ENCODE measurements at places on chromosomes 1 and 21.

DNA sequence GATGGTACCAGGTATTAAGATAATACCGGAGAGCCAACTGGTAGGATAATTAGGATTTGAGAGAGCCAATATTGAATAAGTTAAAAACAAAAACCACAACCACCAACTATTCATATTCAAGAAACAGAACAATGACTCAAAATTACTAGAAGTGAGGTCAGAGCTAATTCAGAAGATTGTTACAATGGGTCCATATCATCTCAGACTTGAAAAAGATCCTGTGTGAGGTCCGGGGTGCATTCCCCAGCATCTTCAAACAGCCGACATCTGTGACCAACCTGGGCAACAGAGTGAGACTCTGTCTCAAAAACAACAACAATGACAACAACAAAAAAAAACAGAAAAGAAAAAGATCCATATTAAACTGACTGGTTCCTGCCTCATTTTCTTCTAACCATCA is 18.6 kb downstream of the AK2 start:
- no peak for DNase-seq

GRCh38 chr1:59638231-59638711 is 176.5 kb upstream of the HOOK1 start:
- DNase-seq, result peak; percentile 85

GRCh38 chr1:220892997-220893700 is 13.9 kb downstream of the HLX start:
- peak; percentile 47 for DNase-seq

- DNase-seq, result no peak
These were observed 1.4 kb upstream of the USP1 start for GRCh38 chr1:62435231-62436038.

DNA sequence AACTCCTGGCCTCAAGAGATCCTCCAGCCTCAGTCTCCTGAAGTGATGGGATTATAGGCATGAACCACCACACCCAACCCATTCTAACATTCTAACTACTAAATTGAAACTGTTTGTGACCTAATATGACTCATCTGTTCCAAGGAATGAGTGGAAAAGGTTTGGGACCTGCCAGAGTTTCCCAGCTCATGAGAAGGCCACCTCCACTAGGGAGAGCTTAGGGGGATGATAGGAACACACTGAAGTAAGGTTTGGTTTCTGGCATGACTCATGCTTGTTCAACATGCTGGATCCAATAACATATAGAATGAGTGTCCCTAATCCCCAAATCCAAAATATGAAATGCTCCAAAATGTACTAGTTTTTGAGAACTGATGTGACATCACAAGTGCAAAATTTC is 18.9 kb upstream of the SCAF4 start:
- DNase-seq, result no peak

DNA sequence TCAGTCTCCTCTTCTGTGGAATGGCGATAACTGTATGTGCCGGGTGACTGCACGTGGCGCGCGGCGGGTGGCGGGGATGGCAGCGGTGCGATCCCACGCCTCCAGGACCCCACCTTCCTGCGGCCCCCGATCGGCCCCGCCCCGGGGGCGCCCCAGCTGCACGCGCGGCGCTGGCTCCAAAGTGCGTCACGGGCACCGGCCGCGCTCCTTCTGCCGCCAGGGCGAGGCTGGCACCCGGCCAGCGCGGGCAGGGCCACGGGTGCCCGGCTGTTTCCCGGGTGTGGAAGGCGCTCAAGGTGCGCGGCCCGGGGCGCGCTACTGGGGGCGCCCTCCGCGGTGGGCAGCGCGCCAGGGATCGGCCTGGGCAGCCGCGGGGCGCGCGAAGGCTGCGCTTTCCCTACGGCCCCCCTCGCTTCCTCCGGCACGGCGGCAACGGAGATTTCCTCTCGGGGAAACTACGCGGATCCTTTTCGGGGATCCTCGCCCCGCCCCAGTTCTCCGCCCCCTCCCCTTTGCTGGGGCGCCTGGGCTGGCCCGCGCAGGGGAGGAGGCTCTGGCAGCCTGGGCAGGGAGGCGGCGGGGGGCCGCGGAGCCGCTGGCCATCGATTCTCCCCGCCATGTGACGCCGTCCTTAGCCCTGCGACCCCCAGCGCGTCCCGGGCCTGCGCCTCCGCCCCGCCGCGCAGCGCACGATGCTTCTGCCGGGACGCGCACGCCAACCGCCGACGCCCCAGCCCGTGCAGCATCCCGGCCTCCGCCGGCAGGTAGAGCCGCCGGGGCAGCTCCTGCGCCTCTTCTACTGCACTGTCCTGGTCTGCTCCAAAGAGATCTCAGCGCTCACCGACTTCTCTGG is at the start of gene EVA1C:
EVA1C (plus strand) TSS at position 545 of the 853 bp plus-strand sequence; CDS start at position 693, 148 bp downstream.
- DNase-seq, result no peak

- no peak for DNase-seq
These were observed 2019.8 kb downstream of the NCAM2 start for GRCh38 chr21:23017989-23018388.

GRCh38 chr21:45590726-45591618 is 48.7 kb upstream of the SLC19A1 start:
- DNase-seq, result no peak

DNA sequence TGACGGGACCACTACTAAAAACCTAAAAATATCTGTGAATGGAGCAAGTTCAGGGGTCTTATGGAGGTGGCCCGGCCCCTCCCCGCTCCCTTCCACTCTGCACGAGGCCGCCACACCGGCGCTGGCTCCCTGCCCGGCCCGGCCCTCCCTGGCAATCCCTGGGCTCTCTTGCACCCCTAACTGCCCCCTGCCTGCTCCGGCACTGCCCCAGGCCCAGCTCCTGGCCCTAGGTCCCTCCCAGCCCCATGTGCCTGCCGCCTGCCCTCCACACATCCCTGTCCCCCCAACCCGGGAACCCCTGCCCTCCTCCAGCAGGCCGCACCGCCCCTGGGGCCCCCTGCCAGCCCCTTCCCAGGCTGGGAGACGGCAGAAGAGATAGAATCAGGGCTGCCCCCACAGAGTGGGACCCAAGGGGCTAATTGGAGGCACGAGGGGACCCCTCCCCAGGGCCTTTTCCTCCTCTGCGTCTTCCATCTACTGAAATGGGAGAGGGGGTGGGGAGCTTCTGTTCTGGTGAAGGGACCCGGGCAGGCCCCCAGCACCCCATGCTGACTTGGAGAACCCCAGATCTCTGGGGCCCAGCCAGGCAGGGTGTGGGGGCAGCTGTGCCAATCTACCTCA is 9.3 kb upstream of the CTRC start:
- DNase-seq, result no peak

DNA sequence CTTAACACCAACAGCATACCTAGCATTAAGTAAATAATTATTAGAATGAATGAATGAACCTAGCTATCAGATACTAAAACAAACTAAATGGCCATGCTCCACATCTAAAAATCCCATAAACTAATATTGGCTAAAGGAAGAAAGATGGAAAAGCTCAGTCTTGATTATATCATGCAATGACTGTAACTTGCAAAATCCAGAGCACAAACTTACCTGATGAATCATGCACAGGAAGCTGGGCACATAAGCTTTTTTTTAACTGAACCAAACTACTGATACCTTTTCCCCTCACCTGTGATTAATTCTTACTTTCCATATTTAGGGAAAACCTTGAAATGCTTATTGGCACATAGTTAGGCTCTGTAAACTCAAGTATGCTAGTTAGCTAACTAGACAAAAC is 70.2 kb downstream of the KIF14 start:
- no peak for DNase-seq

DNA sequence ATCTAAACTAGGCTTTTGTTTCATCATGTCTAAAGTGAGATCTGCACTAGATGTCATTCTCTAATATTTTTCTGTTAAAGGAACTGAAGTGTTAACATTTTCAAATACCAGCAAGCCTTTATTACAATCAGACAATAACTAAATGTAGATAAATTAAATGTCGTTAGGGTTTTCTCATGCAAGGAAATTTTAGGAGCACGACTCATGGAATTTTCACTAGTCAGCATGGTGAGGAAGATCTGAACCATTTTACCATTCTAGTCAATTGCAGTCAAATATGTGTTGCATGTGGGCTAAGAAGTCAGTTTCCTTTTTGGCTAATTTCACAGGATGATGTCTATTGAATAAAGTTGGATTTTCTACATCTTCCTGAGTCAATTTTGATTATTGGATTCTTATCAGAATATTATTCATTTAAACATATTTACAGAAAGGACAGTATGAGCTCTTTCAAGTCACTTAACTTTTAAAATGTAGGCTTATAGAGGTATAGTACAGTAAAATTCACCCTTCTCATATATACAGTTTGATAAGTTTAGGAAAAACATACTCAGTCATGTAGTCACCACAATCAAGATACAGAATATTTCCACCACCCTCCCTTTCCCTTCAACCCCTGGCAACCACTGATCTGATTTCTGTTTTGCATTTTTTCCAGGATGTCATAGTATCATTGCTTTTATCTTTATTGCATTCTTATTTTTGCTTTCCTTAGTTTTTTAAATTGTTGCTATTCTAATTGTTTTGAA is 9.2 kb downstream of the GCSAML start:
- DNase-seq, result no peak

DNA sequence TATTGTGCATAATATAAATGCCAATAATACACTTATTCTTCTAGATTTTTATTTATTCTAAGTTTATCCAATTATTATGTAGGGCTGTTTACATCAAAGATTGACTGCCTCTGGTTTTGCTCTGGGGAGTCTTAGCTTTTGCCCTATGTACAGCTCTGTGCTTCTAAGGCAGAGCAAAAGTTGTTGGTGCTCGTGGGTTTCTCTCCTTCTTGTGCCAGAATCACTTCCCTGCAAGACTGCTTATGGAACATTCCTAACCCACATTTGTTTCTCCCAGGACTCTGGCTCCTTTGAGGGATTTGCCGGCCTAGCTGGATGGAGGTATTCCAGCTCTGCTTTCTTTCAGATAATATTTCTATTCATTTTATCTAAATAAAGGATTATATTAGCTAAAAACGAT is 849.1 kb downstream of the USP25 start:
- DNase-seq, result peak; percentile 47

- DNase-seq, result no peak
These were observed 8.3 kb upstream of the SLC2A1 start for GRCh38 chr1:42966688-42967612.

DNA sequence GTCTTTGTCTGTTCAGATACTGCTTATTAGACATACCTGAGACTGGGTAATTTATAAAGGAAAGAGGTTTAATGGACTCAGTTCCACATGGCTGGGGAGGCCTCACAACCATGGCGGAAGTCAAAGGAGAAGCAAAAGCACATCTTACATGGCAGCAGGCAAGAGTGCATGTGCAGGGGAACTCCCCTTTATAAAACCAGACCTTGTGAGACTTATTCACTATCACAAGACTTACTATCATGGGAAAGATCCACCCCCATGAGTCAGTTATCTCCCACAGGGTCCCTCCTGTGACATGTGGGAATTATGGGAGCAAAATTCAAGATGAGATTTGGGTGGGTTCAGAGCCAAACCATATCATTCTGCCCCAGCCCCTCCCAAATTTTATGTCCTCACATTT is 7.1 kb upstream of the PSMA5 start:
- no peak for DNase-seq

DNA sequence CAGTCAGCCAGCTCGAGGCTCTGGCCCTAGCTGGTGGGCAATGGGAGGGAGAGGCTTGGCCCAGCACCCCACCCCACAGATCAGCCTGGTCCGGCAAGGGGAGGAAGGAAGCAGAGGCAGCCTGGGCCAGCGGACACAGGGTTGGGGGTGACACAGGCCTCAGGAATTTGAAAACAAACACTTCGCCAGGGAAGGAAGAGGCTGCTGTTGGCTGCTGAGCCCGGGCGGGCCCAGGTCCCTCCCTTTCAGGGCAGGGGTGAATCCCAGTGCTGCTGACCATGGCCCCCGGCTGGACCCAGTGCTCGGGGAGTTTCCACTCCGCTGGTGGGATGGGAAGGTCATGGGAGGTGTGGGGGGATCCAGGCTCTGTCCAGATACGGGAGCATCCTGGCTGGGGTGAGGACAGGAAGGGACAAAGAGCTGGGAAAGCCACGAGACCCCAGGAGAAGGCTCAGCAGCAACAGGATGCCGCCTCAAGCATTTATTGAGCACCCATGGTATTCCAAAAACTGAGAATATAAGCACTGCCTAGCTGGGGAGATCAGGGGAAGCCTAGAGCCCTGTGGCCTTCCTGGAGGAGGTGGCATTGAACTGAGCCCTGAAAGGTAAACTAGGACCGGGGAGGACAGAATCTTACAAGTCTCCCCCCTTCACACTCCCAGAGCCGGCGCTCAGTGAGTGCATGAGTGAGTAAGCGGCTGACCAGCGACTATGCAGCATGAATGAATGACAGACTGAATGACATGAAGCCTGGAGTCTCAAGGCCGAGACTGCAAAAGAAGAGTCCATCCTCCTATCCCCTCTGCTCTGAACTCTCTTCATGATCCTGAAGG is 26.2 kb upstream of the EPHA2 start:
- DNase-seq, result peak; percentile 85

DNA sequence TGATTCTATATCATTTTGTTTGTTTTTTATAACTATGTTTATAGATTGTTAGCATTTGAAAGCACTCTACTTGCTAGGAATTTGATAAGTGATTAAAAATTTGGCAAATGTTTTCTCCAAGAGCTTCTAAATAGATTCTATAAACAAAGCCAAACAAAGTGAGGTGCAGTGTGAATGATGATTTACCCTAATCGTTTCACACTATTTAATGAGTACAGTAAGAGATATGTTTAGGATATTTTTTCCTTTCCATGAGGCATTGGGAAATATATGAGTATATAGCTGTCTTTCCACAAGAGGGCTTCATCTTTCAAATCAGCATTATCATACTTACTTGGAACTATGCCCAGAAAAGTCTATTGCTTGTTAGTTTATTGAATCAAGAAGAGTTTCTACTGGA is 277.0 kb upstream of the BRINP3 start:
- DNase-seq, result peak; percentile 43

DNA sequence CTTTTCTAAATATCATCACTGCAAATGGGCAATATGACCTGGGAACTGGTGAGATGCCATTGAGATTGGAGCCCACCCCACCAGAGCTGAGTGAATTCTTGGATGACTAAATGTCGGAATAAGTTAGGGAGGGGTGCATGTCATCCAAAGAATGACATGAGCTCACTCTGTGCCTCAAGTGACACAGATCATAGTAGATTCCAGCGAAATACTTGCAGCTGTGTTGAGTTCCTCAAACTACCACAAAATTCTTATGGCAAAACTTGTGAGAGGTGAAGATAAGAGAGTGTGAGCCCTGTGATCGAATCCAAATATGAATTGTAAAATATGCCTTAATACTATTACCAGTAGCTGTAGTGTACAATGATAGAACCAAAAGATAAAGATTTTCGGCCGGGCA is 2.3 kb upstream of the TCP10L start:
- DNase-seq, result no peak

DNA sequence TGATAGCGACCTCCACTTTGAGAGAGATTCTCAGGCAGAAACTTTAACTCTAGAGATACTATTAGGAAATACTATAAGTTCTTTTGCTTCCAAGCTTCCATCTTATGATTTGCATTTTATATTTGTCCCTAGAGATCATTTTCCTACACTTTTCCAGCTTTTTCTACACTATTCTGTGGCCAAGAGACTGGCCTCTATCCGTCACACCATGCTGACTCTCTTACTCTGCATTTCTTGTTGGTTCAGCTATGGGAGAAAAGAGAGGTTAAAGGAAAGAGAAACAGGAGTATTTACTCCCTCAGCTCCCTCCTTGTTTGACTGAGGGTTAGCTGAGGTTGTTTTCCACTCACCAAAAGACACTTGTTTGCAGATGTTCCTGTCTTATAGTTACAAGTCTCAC is 665.6 kb upstream of the CXADR start:
- DNase-seq, result no peak

Measured in eye (tissue), 1 donor.